Pulmonary artery endothelial cell (primary cell): ENCODE measurements at places on chromosomes 11 and 22.

DNA sequence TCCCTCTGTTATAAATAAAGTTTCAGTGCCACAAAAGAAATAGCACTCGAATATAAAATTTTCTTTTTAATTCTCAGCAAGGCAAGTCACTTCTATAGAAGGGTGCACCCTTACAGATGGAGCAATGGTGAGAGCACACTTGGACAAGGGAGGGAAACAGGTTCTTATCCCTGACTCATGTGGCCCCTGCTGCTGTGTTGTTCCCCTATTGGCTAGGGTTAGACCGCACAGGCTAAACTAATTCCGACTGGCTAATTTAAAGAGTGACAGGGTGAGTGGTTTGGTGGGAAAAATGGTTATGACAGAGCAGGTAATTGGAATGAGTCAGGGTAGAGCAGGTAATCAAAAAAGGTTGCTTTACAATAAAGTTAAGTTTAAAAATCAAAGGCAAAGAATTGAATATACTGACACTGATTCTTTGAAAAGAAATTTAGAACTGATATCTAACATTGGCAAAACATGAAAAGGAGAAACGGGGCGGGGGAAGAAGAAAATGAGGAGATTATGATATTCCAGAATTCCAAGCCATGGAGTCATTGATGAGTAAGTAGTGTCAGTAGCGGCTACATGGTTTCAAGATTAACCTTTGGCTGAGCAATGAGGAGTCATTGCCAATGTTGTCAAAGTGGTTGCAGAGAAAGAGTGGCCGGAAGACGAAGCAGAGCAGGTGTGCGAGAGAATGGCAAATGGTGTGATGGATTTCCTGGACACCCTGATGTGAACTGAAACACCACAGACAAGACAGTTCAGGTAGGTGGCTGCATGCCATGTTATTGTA lies 48.4 kb upstream of the MRGPRX1 start:
- DNase-seq, result no peak

DNA sequence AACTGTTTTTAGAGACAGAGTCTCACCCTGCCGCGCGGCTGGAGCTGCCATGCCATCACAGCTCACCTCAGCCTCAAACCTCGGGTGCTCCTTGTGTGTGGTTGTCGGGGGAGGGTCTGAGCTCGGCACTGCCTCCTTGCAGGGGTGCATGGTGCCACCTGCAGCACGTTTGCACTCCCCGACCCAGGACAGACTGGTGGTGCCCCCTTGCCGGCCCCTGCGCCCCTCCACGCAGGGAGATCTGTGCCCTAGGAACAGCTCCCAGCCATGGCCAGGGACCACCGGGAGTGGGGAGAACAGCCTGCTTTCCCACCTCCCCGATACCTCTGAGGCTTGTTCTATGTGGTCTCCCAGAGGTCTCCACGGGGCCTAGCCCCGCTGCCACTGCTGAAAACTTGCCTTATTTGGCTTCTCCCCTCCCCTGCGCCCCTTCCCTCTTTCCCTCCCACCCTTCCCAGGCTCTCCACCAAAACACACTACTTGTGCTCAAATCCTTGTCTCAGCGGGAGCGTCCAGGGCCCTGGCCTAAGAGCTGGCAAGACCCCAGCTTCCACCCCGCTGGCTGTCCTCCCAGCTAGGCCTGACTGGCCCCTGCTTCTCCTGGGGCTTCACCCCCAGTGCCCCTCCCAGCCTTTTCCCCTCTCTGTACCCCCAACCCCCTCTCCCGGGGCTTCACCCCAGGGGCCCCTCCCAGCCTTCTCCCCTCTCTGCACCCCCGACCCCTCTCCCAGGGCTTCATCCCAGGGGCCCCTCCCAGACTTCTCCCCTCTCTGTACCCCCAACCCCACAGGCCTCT lies 13.4 kb upstream of the TPCN2 start:
- no peak for DNase-seq

GRCh38 chr11:11697796-11698195 lies 76.0 kb upstream of the GALNT18 start:
- no peak for DNase-seq

DNA sequence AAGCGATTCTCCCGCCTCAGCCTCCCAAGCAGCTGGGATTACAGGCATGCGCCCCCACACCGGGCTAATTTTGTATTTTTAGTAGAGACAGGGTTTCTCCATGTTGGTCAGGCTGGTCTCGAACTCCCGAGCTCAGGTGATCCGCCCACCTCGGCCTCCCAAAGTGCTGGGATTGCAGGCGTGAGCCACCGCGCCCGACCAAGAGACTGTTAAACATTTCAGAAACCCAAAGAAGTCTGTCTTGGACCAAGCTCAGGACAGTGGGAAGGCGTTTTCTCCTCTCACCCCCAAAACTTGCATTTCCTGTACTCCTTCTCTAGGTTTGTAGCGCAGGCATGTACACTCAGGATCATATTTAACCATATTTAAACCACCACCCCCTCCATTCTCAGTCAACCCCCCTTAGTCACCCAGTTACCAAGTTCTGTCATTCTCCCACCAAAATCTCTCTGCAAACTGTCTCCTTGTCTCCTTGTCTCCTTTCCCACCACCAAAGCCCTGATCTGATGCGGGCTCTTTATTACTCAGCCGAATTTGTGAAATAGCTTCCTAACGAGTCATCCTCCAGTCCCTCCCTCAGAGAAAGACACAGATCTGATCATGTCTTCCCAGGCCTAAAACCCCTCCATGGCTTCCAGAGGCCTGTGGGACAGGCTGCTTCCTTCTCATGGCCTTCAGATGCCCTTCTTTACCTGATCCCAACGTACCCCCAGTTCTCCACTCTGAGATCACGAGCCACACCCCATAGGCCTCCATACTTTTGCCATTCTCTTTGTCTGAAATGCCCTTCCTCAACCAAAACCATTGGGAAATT lies 29.0 kb upstream of the CREB3L1 start:
- DNase-seq, result no peak

GRCh38 chr11:129427376-129427775 lies 51.7 kb downstream of the BARX2 start:
- DNase-seq, result no peak

- DNase-seq, result no peak
Observed at GRCh38 chr11:131762346-131763110, 392.1 kb downstream of the NTM start.

DNA sequence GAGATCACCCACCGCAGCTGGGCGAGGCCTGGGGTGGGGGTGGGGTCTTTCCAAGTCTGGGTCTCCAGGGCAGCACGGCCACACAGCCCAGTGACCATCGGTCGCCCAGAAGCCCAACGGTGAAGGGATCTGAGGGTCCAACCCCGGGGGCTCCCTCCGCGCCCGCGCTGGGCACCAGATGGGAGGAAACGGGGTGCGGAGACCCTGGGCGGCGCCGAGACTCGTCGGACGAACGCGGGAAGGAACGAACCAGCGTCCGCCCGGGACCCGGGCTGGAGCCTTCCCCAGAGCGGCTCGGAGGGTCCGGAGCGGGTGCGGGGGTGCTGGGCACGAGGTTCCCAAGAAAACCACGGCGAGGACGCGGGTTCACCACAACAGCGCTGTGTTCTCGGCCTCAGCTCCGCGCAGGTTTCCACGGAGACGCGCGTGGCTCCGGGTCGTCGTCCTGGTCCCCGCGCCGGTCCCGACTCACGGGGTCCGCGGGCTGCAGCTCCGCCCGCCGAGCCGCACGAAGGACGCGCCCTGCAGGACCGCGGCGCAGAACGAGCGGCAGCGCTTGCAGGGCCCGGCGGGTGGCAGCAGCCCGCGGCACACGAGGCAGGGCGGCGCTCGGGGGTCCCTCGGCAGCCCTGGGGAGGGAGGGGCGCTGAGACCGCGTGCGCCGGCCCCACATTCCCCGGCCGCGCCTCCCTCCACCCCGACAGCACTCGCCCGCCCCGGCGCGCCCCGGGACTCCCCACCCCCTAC lies 2.3 kb upstream of the IL17REL start:
- no peak for DNase-seq

DNA sequence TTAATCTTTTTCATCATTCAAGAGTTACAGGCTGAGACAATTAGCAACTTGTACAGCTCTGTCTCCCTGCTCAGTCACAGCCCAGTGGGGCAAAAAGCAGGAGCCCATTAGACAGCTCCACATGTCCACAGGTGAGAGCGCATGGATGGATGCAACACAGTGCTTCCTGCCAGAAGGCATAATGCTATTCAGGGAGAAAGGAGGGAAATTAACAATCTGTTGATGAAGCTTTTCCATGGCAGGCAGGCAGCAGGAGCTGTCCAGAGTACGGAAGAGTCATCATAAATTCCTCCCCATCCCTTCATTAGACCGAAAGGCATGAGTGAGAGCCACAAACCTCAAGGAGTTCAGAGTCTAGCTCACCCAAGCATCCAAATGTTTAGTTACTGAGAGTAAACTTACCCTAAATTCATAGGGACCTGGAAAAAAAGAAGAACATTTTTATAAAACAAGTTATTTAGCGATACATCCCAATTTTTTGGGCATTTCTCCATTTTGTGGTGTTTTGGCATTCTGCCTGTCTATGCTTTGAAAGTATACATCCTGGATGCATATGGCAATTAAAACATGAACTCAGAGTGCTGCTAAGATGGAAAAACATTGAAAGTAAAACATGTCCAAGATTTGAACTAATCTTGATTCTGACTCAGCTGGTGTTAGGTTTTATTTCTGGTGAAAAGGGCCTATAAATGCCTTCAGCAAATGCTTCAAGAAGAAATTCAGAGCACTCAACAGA lies 428.1 kb downstream of the OPCML start:
- no peak for DNase-seq
